ENCODE measurements at places on chromosomes 5 and 9. TPM values are rescaled to one million over a fixed set of nuclear protein-coding genes. Genes with fewer than 3 reads are reported as not detected.

Gene SOX30
- total RNA-seq = not detected

Gene HTR4
- total RNA-seq = not detected

Gene LCN15
- not detected for total RNA-seq

Gene DDX4
- 0.05 TPM for total RNA-seq

Gene DNM1
- 106 TPM for total RNA-seq

Gene PDE8B
- total RNA-seq = 2.0 TPM

Gene SUSD3
- total RNA-seq = 1.1 TPM

Gene CD72
- total RNA-seq = 0.39 TPM

Gene ANAPC2
- total RNA-seq = 30.9 TPM

Gene PHF24
- total RNA-seq = 0.19 TPM

Gene CBY3
- total RNA-seq = not detected

Gene ADAMTS2
- 0.08 TPM for total RNA-seq

Gene IL13
- not detected for total RNA-seq

Gene CCDC171
- total RNA-seq = 0.33 TPM

Gene PCDHGC5
- total RNA-seq = 0.03 TPM

Gene INSL4
- total RNA-seq = 17.1 TPM

Gene ARL14EPL
- 0.10 TPM for total RNA-seq

Gene CHMP5
- total RNA-seq = 75.7 TPM

Gene SGCD
- 4.1 TPM for total RNA-seq

Gene CAMLG
- 24.9 TPM for total RNA-seq

Gene VCAN
- total RNA-seq = 12.6 TPM

Gene ZNF454
- total RNA-seq = not detected

Gene KCNMB1
- not detected for total RNA-seq

Gene ANKRD34B
- 0.05 TPM for total RNA-seq

Gene TMEM215
- total RNA-seq = not detected

Gene NEUROG1
- not detected for total RNA-seq

Gene ANKRD18A
- 13.7 TPM for total RNA-seq

Gene ADRB2
- total RNA-seq = 1.1 TPM

Gene CDC20B
- 0.08 TPM for total RNA-seq

Gene FAM221B
- total RNA-seq = not detected

Gene SH3PXD2B
- total RNA-seq = 23.6 TPM

Gene FUT7
- total RNA-seq = 0.05 TPM

Gene FBXO10
- 8.0 TPM for total RNA-seq

Gene CDX1
- not detected for total RNA-seq

Gene NPDC1
- 80.9 TPM for total RNA-seq

Gene ZDHHC11B
- 1.4 TPM for total RNA-seq

Gene BASP1
- 226 TPM for total RNA-seq

Gene FAM151B
- 1.3 TPM for total RNA-seq

Gene DMRT3
- not detected for total RNA-seq

Gene LCN9
- 0.14 TPM for total RNA-seq

Gene GRIA1
- not detected for total RNA-seq

Gene PCA3
- not detected for total RNA-seq

Gene ENG
- 0.07 TPM for total RNA-seq

Gene FLT4
- 3.0 TPM for total RNA-seq

Gene SPATA31C1
- not detected for total RNA-seq

Gene MARCOL
- total RNA-seq = not detected

Gene PCDH12
- total RNA-seq = not detected

Gene MFAP3
- 20.0 TPM for total RNA-seq

Gene TMOD1
- 2.0 TPM for total RNA-seq

Gene FGD3
- total RNA-seq = 0.18 TPM

Gene CCDC192
- not detected for total RNA-seq

Gene GARIN3
- total RNA-seq = not detected

Gene ANKRD33B
- total RNA-seq = 8.0 TPM

Data from A549 treated with dexamethasone at 1 μM for 4 hours (cell line).